Epithelial cell of prostate (primary cell): ENCODE measurements at places on chromosomes 16 and 17.

DNA sequence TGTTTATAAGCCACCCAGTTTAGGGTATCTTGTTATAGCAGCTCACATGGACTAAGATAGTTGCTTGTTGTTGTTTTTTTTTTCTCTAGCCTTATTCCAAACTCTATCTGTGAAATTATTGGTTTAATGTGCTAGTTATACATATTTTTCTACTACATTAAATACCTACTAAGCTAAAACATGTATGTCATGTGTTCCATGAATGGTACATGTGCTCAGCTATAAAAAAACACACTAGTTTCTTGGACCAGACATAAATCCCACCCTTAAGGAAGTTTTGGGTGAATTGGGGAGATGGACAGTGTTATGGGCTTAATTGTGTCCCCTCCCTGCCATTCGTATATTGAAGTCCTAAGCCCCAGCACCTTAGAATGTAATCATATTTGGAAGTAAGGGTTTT lies 19.8 kb downstream of the ITPRIPL2 start:
- DNase-seq: no peak

- no peak for DNase-seq
Measured at GRCh38 chr17:8628609-8629169, 1.8 kb downstream of the MYH10 start.

- no peak for DNase-seq
Measured at GRCh38 chr17:17497845-17498520, 1.8 kb upstream of the RASD1 start.

- no peak for DNase-seq
Measured at GRCh38 chr17:8788998-8789397, 10.2 kb downstream of the MFSD6L start.

DNA sequence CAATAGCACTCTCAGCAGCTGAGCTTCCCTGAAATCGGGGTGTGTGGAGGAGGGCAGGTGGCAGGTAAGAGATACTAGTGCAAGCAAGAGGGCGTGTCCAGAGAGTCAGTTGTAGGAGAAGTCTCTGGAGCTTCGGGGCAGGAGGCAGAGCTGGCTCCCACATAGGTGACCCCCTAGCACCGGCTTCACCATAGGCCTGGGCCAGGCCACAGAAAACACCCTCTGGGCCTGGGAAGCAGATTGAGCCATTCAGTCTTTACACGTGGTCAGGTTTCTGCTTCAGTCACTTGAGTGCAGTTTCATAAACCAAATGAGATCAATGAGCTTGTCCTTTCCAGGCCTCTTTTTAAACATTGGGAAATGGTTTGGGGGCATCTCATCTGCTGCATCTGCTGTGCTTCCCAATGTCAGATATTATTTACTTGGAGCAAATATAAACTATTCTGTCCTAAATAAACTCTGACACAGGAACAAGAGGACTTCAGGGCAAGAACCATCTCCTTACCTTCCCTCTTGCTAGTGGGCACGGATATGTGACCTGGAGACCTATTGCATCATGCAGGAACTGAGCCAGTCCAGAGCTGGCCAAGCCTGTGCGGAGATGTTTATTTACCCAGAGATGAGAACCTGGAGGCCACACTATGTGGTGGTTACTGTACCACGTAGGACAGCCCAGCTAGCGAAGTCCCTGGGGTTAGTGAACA lies 16.1 kb downstream of the CCR7 start:
- DNase-seq: no peak

DNA sequence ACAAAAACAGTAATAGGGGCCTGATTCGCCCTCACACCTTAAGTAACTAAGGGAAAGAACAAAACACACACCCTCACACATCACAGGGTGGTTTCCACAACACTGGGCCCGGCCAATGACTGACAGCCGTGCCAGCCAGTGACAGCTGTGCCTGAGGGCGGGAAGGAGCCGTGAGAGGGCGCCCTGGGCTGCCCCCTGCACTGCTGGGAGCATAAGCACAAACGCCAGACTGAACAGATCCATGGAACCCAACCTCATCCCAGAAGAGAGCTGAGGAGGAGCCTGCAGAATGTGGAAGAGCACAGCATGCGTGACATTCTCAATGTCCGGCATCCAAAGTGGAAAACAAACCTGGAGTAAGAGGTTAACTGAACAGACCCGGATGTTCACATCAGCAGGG lies 16.0 kb downstream of the CSNK1D start:
- no peak for DNase-seq

DNA sequence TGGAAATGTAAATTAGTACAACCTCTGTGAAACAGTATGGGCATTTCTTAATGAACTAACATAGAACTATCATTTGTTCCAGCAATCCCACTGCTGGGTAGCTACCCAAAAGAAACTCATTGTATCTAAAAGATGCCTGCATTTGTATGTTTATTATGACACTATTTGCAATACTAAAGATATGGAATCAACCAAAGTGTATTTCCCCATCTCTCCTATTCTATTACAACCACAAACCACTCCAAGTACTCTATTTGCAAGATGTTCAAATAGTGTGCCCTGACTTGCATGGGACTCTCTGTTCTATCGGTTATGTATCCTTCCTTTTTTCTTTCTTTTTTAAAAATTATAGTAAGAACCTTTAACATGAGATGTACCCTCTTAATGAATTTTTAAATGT lies 845.2 kb downstream of the CDH11 start:
- no peak for DNase-seq

DNA sequence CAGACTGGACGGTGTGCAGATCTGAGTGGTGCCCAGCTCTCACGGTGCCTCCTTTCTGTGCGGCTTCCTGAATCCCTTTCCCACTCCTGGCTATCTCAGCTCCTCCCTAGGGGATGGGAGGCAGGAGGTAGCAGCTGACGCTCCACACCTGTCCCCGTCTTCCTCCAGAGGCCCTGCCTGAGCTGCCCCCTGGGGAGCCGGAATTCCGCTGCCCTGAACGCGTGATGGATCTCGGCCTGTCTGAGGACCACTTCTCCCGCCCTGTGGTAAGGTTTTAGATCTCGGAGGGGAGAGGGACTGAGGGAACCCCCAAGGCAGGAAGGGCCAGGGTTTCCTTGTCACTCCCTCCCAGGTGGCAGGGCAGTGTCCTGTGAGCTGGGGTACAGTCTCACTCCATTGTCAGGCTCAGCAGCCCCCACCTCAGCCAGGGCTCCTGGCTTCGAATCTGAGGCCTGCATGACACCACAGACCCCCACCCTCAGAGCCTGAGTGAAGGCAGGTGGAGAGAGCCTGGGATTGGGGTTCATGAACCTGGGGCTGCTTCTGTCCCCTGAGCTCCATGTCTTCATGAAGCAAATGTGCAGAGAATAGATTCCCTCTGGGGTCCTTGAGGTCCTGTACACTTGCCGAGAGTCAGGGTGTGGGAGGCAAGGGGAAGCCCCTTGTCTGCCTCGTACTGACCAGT lies 6.6 kb downstream of the DEF8 start:
- DNase-seq: no peak

GRCh38 chr16:66443269-66443652 lies 16.2 kb downstream of the BEAN1 start:
- no peak for DNase-seq

DNA sequence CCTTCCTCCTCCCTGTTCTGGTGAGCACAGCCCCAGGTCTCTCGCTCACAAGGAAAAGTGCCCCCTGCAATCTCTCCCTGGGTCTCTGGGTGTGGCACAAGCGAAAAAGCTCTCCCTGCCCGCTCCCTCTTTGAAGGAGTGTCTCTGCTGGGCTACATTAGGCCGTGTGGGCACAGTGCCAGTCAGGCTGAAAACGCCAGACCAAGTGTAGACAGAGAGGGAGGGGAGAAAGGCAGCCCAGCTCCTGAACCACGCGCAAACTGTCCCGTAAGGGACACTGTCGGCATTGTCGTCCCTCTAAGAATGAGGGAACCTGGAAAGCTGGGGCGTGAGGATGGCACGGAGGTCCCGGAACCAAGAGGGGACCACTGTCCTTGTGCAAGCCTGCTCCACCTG lies 3.9 kb downstream of the SMIM5 start:
- DNase-seq: no peak

- DNase-seq: no peak
Measured at GRCh38 chr16:67562526-67562917, at the start of gene CTCF. Gene CTCF (plus strand): TSS chr16:67562526. CDS start chr16:67610833, 48,307 bp downstream.

GRCh38 chr16:75105306-75106061 lies 11.1 kb downstream of the LDHD start:
- no peak for DNase-seq

DNA sequence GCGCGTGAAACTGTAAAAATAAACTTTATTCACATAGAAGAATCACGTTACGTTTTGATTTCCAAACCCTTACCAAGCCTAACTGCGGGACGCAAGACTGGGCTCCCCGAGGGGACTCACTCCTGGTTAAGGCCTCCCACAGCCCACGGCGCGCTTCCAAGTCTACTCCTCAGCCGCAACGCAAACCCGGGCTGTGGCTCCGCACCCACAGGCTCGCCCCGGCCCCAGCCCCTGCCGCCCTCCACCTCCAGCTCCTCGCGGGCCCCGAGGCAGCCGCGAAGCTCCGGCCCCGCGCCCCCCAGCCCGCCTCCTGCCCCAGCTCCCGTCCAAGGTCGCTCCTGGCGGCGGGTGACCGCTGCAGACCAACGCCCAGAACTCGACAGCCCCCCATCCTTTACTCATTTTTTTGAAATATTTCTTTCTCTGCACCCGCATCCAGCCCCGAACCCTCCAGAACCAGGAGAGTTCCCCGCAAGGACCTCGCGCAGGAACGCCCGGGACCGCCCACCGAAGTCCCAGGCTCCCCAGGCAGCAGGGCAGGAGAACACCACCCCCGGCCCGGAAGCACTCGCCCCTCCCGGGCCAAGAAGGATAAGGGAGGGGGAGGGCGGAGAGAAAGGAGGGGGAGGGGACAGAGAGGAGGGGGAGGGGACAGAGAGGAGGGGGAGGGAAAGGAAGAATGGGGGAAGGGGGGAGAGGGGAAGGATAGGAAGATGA lies 912 bp downstream of the USP22 start:
- DNase-seq: no peak

GRCh38 chr17:61395983-61396585 lies 3.6 kb upstream of the TBX2 start:
- no peak for DNase-seq

DNA sequence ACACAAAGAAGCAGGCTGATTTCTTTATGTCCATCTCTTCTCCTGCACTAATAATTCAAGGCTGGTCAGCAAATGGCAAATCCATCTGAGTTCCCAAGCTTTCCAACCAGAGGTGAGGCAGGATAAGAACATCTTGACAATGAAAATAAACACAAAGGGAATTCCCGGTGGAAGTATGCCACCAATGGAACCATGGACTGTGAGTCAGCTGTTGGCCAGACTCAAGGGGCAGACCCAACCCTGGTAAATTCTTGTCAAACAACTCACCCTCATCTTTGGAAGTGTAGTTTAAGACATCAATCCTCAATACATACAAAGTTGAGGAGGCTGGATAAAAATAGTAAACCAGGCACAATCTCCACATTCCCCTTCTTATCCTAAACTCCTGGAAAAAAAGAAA lies 74.3 kb upstream of the CES5A start:
- no peak for DNase-seq

DNA sequence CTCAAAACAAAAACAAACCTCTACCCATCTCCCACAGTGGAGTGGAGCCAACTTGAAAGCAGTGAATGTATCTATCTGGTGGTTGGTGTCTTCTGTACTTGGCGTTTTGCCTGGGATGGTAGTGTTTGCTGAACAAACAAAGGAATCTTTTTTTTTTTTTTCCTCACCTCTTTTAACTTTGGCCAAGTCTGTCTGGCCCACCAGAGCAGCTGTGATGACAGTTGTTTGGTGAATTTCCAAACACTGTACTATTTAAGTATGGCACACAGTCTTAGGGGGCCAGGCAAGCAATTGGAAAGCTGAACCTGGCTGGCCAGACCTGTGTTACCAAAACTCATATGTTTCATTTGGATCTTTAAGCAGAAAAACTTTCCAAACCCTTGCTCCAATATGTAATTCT lies 101.8 kb upstream of the CDH13 start:
- no peak for DNase-seq

DNA sequence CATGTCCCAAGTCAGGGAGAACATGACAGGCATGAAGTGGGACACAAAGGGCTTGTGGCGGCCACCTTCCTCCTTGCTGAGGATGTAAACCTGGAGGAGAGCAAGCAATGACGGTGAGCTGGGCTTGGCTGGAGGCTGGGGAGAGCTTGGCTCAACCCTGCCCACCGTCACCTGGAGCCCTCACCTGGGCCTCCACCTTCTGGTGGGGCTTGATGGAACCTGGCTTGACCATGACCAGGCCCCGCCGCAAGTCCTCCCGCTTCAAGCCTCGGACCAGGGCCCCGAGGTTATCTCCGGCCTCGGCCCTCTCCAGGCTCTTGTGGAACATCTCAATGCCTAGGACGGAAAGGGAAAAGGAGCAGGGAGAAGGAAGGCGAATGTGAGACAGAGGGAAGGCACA lies 2.4 kb downstream of the TUFM start:
- DNase-seq: no peak

- no peak for DNase-seq
Measured at GRCh38 chr17:45759761-45760160, 24.4 kb upstream of the CRHR1 start.

DNA sequence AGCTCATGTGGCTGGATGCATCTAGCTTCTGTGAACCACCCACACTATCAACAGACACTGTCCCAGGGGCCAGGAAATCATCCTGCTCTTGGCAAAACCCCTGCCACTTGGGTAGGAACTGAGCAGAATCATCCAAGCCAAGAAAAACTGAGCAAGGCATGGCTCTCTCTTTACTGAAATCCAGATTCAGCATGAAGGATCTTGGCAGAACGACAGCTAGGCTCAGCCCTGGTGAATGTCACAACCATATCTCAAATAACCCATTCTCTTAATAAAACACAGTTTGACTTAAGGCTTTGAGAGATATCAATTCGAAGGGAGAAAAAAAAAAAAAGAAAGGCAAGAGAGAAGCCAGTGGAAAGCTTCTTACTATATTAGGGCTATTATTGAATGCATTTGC lies 72.2 kb downstream of the MAF start:
- DNase-seq: no peak

- no peak for DNase-seq
Measured at GRCh38 chr17:77185137-77185536, 44.4 kb downstream of the SEC14L1 start.

DNA sequence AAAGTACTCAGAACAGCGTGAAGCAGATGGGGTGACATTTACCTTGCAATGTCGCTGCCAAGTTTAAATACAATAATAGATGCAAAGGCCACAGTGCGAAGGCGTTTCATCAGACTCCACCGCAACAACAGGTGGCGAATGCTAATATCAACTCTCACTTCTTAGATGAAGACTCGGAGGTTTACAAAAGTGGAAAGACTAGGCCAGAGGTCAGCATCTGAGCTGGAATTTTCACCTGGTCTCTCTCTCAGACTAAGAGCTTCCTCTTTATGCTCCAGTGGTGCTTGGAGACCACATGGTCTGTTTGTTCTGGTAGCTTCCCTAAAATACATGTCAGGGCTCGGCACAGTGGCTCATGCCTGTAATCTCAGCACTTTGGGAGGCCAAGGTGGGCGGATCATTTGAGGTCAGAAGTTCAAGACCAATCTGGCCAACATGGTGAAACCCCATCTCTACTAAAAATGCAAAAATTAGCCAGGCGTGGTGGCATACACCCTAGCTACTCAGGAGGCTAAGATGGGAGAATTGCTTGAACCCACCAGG lies 169.1 kb downstream of the XYLT1 start:
- no peak for DNase-seq
